ENCODE measurements at places on chromosomes 7 and 10.

DNA sequence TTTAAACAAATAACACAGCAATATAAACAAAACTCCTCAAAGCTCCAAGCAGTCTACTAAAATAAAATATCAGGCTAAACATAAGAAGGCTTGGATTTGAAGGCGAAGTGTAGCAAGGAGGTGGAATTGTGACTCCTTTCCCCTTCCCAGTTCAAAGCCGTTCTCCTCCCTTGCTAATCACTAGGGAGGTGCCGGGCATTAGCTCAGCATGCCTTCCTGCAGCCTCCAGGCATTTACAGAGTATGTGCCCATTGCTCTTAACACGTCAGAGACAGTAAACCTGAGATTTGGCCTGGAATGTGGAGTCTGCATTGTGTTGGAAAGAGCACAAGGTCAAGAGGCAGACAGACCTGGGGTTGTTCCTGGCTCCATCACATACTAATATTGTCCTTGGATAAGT, 15.6 kb downstream of the CNNM1 start:
- no peak for DNase-seq

- DNase-seq, result no peak
Observed at GRCh38 chr10:131033166-131034085, 278.1 kb downstream of the TCERG1L start.

DNA sequence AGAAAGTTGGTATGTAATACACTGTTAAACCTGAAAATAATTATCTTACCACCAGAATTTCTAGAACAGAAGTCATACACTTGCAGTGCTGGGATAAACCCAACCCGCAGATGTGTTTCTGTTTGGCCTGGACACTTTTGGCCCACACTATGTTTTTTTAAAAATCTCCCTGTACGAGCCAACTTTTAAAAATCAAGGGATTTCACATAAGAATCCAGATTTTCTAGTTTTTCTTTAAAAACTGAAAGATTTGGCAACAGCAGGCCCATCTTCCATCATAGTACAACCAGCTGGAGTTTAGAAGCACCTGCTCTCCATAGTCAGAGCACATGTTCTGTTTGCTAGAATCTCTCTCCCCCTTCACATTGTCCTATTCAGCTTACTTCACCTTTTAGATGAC, 74.0 kb downstream of the TLL2 start:
- DNase-seq, result no peak

DNA sequence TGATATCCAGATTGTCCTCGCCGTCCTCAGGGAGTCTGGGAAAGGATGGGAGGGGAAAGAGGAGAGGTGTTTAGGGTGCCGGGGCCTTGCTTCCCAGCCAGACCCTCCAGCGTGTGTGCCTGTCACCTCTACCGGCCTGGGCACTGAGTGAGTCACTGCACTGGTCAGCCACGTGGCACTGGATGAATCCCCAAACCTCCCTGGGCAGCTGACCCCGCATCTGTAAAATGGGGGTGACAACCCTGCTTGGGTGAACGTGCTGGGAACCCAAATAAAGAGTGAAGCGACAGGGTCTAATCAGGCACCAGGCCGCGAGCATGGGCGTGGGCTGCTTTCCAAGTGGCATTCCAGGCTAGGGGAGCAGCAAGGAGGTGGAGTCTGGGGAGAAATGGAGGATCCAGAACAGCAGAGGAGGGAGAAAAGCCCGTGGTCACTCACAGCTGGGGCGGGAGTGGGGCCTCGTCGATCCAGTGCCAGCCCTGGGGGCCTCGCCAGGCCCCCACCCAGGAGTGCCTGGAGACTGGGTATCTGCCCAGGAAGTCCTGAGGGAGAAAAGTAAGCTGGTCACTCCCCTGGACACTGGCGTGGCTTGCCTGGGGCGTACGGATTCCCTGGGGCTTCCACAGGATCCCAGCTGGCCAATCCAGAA, 29.7 kb downstream of the KLRG2 start:
- DNase-seq, result no peak

- no peak for DNase-seq
Observed at GRCh38 chr7:126979722-126980121, 273.0 kb downstream of the GRM8 start.

DNA sequence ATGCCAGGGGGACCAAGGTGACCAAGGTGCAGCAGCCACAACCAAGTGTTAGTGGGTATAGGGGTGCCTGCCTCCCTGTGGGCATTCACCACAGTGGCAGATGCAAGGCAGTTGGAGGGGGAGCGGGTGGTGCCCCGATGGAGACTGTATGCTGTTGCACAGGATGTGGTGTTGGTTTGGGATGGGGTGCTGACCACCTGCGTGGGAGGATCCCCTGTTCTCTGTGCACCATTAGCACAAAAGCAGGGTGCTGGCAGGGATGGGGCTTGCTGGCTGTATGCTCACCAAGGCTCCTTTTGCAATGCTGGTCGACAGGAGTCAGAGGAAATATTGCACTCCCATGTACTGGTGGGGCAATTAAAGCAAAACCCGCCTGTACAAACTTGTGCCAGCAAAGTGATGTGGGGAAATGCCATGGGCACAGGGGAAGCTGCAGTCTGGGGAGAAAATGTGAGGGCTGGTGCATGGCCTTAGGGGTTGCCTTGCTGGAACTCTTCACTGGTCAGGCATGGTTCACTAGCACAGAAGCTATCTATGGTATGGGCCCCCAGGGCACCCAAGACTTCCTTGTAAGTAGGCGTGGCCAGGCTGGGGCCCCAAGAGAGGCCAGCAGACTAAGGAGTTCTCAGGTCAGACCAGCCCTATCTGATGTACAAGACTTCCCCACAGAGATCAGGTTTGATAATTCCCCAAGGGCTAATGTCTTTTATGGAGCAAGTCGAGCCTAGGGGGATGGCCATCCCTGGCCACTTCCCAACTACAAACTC, 51.9 kb upstream of the GNAT3 start:
- no peak for DNase-seq

GRCh38 chr7:30468791-30469190, 9.8 kb downstream of the NOD1 start:
- no peak for DNase-seq

GRCh38 chr10:88938938-88939337, 13.6 kb downstream of the ACTA2 start:
- DNase-seq, result no peak

- no peak for DNase-seq
Observed at GRCh38 chr10:124745673-124746072, 1.5 kb upstream of the FAM53B start.

DNA sequence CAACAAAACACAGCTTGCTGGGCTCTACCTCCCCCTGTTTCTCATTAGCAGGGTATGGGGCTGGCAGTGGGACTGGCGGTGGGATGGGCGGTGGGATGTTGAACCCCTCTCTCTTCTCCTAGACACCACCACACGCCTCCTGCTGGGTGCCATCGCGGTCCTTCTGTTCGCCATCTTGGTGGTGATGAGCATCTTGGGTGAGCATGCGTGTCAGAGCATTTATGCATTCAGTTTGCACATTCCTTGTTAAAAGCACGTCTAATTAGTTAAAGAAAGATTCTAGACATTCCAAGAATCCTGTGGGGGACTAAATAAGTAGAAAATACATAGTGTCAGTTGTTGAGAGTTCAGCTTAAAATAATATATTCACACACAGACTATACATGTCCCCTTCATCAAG, 12.7 kb downstream of the CLEC2L start:
- DNase-seq, result no peak

DNA sequence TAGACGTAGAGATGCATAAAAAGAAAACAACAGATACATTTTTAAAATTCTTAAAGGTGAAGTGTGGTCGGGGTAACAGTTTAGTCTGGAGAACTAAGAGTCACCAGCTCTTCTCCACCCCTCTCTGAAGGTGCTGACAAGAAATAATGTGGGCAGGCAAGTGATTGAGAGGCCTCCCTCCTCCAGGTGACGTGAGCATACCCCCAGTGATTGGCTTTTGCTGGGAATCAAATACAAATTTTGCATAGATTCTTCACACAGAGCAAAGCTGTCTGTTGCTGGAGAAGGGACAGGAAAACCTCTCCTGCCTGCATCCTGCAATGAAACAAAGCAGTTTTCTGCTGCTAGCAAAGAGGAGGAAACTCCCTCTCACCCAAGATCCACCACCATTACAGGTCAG, 115.0 kb downstream of the DGKB start:
- no peak for DNase-seq
